HepG2 (cell line): ENCODE measurements at places on chromosomes 2 and 18. TPM values are rescaled to one million over a fixed set of nuclear protein-coding genes. Genes with fewer than 3 reads are reported as not detected.

DNA sequence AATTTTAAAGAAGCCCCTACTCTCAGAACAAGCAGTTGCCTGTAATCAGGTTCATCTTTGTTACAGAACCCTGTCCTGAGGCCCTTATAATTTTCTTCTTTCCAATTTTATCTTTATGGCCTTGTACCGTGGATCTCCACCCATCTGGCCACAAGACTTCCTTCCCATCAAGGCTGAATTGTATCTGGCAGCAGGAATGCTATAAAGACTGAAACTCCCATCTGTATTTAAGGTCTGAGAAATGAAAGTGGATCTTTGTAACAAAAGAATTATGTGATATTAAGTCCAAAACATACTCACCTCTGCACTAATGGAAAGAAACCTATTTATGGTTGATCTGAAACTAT lies 91.8 kb downstream of the METTL8 start:
- no peak for DNase-seq

DNA sequence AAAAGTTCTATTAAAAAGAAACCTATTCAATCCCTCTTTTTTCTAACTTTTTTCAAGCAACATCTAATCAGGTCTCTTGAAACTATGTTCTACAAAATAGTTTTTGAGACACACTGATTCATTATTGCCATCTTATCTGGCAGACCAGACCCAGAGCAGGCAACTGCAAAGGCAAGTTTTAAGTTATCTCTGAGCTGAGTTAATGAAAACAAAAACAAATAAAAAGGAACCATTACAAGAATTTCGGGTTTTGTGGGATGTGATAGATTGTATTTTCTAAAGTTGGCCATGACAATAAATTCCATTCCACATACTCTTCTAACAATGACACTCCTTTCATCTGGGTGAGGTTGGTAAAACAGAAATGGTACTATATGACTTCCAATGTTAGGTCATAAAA lies 15.2 kb upstream of the TWSG1 start:
- DNase-seq = no peak

DNA sequence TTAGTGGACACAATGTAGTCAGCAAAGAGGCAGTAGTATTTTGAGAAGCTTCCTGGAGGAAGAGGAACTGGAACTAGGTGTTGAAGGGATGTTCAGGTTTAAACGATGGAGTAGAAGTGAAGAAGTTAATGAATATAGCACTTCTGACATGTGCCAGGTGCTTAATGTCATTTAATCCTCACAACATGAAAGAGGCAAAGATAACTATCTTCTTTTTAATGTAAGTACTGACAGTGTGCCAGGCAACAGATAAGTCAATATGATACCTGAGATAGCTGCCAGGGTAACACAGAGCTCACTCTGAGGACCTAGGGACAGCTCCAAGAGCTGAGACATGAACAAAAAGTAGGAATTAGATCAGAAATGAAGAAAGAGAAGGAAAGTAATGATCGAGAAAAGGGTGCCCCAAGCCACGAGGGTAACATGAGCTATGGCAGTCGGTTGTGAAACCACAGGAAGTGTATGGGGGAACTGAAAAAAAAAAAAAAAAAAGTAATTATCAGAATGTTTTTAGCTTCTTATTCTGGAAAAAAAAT lies 140.7 kb downstream of the RNF144A start:
- no peak for DNase-seq

DNA sequence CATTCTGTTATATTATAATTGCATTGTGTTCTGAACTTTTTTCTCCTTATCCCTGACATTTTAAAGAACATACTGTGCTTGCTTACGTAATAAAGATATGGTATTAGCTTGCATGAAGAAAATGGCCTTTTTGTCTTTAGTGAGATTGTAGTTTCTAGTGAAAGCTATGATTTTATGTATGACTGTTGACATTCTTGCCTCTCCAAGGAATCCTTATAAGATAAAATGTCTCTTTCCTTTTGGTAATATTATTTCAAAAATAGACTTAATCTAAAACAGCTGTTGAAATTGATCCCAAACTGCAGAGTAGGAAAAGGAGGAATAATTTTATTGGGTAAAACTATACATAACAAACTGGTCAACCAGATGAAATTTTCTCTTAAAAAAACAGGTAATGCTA lies 40.8 kb upstream of the CCDC102B start:
- no peak for DNase-seq

CLEC4F gene
- polyA plus RNA-seq = 0.12 and 0.14 TPM in 2 replicates
